AG10803 (cell line): ENCODE measurements at places on chromosomes 1 and 21.

GRCh38 chr1:58979677-58980076 is 195.8 kb upstream of the JUN start:
- DNase-seq, result no peak

- no peak for DNase-seq
Measured at GRCh38 chr21:39327727-39328126, 14.3 kb upstream of the BRWD1 start.

DNA sequence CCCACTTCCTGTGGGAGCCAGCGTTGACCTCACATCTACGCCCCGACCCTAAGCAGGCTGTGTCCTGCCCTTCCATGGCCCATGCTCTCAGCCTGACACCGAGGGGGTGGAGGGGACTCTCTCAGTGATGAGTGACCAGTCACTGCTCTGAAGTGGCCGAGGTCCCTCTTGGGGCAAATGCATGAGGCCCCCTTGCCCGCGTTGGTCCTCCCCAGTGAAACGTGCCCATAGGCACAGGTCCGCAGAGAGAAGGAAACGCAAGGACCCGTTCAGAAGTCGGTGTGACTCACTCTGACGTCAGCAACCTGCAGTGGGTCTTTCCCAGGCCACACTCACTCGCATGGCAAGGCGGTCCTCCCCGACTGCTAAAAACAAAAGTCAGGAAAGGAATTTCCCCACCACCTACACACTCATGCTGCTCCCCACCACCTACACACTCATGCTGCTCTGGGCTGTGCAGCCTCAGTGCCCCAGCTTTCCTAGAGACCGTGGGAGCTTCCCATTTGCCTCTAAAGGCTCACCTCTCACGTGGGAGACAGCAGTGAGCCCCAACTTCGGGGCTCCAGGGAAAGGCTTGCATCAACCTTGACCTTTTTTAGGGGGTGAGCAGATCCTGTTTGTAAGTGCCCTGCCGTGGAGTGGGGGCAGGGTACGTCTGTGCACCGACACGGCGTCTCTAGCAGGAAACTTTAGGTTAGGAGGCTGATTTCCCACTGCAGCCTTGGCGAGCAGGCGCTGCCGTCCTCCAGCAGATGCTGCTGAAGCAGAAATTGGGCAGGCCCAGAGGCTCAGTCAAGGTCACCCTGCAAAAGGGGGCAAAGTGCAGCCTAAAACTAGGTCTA is 11.4 kb downstream of the UBASH3A start:
- DNase-seq, result no peak

DNA sequence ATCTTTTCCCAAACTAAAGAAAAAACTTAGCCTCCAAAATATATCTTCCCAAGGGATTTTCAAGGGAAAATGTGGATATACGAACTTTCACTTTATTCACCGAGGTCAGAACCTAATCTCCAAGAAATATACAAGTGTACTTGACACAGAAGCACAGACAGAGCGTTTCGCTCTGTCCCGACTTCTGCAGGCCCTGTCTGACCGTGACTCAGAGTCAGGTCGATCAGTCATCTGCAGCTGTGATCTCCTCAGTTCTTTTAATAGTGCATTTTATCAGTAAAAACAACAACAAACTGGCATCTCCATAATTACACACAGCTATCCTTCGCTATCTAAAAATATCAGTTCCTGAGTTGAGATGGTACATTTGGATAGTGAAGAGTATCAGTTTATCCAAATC is 226.6 kb downstream of the TM2D1 start:
- no peak for DNase-seq

GRCh38 chr1:42176902-42177519 is 12.5 kb upstream of the GUCA2A start:
- peak; percentile 40 for DNase-seq

DNA sequence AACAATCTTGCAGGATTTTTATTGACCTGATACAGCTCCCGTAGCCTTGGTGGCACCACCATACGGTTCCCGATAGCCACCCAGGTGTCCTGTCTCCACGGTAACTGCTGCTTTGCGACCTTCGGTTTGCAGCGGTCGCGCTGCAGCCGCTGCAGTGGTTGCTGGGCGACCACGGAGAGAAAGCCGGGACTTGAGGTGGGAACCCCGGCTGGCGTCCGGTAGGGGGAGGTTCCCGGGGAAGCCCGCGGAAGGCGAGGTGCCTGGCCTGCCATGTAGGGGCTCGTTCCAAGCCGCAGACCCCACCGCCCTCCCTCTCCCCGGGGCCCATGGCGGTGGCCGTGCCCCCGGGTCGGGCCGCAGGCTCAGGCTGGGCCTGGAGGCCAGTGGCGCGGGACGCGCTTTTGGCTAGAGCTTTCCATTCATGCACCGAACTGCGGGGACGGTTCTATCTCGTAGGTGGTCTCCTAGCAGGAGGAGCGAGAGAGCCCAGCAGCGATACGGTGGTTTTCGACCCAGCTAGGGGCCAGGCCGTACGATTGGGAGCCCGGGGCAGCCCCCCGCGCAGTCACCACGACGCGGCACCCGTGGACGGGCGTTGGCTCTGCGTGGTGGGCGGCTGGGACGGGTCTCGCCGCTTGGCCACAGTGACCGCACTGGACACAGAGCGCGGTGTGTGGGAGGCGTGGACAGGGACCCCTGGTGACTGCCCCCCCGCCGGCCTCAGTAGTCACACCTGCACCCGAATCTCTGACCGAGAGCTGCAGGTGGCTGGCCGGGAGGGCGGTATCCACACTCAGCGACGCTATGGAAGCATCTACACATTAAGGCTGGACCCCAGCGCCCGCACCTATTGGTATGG is at the start of gene KLHDC9:
Gene KLHDC9, plus strand, starts transcription at position 152 of the 859 bp plus-strand sequence. Its CDS starts 175 bp downstream, at position 327.
- peak; percentile 71 for DNase-seq

DNA sequence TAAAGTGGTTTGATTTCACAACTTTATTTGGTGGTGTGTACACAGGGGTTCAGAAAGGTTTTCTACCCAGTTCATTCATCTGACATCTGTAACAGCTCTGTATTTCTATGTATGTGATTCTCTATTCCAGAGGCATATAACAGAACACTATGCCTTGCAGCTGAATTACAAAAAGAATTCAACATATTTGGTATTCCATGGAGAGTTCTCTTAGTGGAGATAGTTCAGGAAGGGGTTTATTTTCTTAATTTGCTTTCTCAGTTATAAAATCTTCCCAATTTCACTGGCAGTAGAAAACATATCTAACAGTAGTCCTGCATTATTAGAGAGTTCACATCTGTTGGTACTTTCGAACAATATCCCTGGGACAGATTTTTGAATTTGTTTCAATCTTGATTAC is 207.9 kb upstream of the LYPLAL1 start:
- no peak for DNase-seq

DNA sequence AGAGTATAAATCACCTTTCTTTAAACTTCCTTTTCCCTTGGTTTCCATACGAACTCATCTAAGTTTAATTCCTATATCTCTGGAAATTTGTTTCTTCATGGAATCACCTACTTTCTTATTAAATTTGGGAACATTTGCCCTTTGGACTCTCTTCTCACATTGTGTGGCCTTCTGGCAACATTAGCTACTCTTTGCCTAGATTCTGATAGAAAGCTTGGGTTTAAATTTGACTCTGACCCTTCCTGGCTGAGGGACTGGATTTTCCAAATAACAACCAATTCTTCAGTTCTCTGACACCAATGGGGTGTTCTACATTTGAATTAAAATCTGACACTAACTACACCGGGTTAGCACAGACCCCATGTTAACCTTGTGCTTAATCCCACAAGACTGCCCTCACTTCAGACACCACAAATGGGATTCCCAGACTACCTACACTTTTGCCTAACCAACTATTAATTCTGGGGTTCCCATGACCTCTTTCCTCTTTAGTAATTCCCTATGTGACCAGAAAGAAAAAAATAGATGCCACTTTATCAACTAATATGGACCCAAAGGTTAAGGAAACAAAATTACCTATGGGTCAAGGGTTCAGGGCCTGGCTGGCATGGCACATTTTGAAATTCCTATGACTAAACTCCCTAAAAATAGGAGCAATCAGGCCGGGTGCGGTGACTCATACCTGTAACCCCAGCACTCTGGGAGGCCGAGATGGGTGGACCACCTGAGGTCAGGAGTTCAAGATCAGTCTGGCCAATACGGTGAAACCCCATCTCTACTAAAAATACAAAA is 9.7 kb upstream of the THEM4 start:
- no peak for DNase-seq

- DNase-seq, result peak; percentile 35
Measured at GRCh38 chr21:16842696-16843035, 670.2 kb upstream of the CXADR start.

DNA sequence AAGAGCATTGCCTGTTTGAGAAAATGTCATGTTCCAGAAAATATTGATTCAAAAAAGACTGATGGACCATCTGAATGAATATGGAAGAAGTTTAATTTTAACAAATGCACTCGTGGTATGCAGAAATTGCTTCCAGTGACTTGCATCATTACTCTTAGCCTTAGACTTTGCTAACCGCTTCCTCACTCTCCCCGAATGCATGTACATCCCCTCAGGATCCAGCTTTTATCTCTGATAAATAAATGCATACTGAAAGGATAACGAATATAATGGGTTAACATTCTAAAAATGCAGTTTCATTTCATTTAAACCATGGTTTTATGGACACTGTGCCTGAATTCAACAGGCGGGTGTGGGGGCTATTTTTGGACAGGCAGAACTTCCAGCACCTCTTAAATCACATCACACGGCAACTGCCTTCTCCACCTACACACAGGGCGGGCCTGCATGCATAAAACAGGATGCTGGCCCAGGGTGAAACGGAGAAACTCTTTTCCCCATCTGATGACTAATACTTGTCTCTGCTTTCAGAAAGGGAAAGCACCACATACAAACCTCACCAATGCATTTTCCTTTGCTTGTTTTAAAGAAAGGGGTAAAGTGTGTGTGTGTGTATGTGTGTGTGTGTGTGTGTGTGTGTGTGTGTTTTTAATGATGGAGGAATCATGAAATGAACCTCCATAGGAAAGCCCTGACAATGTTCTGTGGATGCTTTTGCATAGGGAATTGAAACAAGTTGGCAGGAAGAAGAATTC is 48.7 kb downstream of the SPAG17 start:
- DNase-seq, result peak; percentile 86

DNA sequence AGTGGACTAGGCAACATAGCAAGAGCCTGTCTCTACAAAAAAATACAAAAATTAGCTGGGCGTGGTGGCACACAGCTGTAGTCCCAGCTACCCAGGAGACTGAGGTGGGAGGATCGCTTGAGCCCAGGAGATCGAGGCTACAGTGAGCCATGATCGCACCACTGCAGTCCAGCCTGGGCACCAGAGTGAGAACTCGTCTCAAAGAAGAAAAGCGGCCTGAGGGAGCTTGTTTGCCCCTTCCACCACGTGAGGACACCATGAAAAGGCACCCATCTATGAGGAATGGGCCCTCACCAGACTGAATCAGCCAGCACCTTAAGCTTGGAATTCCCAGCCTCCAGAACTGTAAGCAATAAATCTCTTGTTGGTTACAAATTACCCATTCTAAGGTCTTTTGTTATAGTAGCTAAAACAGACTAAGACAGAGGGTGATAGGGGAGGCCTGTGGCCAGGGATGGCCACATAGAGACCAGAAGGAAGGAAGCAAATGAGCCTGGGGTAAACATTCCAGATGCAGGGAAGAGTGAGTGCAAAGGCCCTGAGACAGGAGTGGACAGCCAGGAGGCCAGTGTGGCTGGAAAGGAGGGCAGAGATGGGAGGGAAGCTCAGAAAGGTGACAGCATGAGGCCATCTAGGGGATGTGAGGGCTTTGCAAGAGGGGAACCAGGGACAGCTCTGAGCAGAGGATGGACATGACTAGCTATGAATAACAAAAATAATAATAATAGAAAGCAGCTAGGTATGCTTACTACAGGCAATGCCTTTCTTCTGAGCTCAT is 120.1 kb downstream of the MATN1 start:
- no peak for DNase-seq

DNA sequence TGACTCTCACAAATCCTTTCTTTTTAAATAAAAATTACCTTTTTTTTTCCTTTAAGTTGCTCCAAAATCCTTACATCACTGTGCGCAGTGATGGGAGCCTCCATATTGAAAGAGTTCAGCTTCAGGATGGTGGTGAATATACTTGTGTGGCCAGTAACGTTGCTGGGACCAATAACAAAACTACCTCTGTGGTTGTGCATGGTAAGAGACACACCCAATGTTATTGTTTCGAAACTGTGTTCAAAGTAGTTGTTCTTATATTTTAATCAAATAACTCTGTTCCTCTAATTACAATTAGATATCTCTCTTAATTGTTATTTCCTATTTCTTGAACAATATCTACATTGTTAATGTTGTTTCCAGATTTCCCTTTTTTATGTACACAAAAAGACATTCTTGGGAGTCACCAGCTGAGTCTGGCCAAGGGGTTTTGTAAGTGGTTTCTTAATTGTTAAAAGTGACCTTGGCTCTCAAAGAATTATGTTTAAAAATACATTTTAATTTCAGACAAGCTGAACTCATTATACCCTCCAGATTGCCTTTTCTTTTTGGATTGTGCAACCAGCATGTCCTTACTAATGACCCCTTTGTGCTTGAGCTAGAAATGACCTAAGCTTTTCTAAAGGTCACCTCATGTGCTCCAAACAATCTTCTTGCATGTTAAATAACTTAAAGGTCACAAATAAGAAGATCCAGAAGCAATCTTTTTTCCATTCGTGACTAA is 250.1 kb downstream of the HMCN1 start:
- peak; percentile 43 for DNase-seq

- DNase-seq, result no peak
Measured at GRCh38 chr1:19477284-19478249, 7.8 kb downstream of the CAPZB start.

GRCh38 chr1:209040351-209040750 is 543.2 kb upstream of the CAMK1G start:
- DNase-seq, result no peak

- DNase-seq, result no peak
Measured at GRCh38 chr1:152997901-152998300, 3.6 kb upstream of the SPRR3 start.

DNA sequence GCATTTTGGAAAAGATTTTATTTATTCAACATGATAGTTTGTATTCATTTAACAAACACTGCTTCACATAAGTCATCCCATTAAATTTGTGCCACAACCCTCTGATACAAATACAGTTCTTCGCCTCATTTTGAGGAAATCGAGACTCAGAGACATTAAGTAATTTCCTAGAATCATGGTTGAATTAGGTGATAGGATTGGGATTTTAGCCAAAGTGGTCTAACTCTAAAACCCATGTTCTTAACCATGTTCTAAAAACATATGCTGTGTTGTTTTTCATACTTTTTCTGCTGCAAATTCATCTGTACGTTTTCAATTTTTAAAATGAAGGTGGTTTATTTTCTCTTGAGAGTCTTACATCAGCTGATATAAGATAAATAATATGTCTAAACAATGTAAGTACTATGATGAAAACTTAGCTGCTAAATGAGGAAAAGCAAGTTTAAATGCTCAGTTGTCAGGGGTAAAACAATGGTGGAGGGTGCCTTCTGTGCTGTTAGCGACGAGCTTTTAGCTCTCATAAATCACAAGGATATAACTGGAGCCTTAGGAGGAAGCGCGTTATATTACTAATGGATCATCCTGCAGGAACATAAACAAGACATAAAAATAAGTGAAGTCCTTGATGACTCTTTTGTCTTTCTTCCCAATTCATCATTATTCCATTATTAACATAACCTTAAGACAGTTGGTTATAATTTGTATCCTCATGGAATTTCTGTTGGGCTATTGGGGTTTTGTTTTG is 97.7 kb downstream of the CACHD1 start:
- no peak for DNase-seq

GRCh38 chr1:64133036-64133435 is 70.4 kb upstream of the UBE2U start:
- DNase-seq, result peak; percentile 95

- DNase-seq, result no peak
Measured at GRCh38 chr1:240363315-240363714, 248.6 kb downstream of the GREM2 start.

- DNase-seq, result no peak
Measured at GRCh38 chr21:44486302-44486701, 31.0 kb downstream of the LRRC3 start.

GRCh38 chr1:222889440-222889839 is 74.6 kb downstream of the DISP1 start:
- no peak for DNase-seq
